ENCODE measurements at places on chromosomes 16 and 17.

DNA sequence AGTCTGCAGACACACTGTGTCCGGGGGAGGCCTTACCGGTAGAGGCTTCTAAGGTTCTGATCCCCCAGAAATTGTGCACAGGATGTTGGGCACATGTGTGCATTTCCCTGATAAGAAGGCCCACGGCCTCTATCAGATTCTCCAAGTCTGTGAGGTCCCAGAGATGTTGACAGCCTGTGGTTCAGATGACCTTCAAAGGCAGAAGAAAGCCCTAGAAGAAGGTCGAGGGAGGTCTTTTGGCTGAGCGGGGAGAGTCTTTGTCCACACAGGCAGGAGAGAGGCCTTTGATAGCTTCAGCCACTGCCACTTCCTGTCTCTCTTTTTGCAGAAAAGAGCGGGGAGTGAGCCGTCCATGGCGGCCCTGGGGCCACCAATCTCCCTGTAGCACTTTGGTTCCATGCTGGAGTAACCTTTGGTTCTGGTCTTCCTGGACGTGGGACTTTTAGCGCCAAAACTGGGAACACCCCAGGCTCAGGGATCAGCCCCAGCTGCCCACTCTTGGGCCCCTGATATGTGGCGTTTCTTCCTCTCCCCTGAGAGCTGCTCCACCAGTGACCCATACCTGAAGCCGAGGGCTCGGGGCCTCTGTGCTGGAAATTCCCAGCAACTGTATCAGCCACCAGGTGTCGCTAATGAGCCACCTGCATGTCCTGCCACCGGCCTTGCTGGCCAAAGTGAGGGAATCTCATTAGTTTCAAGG is 28.1 kb upstream of the LGALS9 start:
- no peaks in the 10 kb centered on the region for H3K27me3 ChIP-seq
- H3K36me3 ChIP-seq = peaks cover 21% of the 10 kb centered on the region
- H3K4me3 ChIP-seq = no peak overlapping the region
- H3K4me1 ChIP-seq = peaks cover 10% of the 10 kb centered on the region
- DNase-seq = no peak

DNA sequence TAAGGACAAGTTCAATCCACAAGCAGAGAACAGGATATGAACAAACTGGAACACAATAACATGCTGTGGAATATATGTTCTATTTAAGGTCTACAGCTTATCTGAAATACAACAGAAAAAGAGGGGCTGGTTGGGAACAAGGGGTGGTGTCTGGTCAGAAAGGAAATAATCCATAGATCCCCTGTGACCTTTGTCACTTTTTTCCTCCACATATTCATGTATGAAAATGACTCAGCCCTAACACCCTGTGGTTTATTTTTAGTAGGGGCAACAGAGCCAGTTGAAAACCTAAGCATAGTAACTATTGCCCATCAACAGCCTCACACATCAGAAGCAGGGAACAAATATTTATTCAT is 12.3 kb upstream of the SPAG9 start:
- H3K4me1 ChIP-seq = peaks cover 12% of the 10 kb centered on the region
- DNase-seq = no peak
- H3K27ac ChIP-seq = peak overlapping the region; percentile 37
- H3K36me3 ChIP-seq = no peaks in the 10 kb centered on the region
- H3K27me3 ChIP-seq = no peaks in the 10 kb centered on the region
- no peak overlapping the region for H3K4me3 ChIP-seq

- H3K36me3 ChIP-seq = no peaks in the 10 kb centered on the region
- H3K4me3 ChIP-seq = no peak within 1 kb of the TSS
- peaks cover 42% of the 10 kb centered on the region for H3K27me3 ChIP-seq
- no peak for DNase-seq
- H3K27ac ChIP-seq = no peak within 1 kb of the TSS
- H3K4me1 ChIP-seq = no peaks in the 10 kb centered on the region
Observed at GRCh38 chr17:36089888-36090836, at the start of gene CCL3. Gene CCL3, minus strand, starts transcription at chr17:36090143. Its CDS starts 85 bp downstream, at chr17:36090058.

GRCh38 chr17:30379903-30380381 is 1.2 kb downstream of the CPD start:
- peak overlapping the region; percentile 9 for H3K27ac ChIP-seq
- peaks cover 2% of the 10 kb centered on the region for H3K36me3 ChIP-seq
- H3K27me3 ChIP-seq = no peaks in the 10 kb centered on the region
- H3K4me3 ChIP-seq = peak overlapping the region; percentile 82

GRCh38 chr17:354651-355556 is 2.3 kb upstream of the RPH3AL start:
- no peaks in the 10 kb centered on the region for H3K36me3 ChIP-seq
- no peak overlapping the region for H3K27ac ChIP-seq
- H3K4me3 ChIP-seq = no peak overlapping the region
- peaks cover 46% of the 10 kb centered on the region for H3K4me1 ChIP-seq
- H3K27me3 ChIP-seq = no peaks in the 10 kb centered on the region

DNA sequence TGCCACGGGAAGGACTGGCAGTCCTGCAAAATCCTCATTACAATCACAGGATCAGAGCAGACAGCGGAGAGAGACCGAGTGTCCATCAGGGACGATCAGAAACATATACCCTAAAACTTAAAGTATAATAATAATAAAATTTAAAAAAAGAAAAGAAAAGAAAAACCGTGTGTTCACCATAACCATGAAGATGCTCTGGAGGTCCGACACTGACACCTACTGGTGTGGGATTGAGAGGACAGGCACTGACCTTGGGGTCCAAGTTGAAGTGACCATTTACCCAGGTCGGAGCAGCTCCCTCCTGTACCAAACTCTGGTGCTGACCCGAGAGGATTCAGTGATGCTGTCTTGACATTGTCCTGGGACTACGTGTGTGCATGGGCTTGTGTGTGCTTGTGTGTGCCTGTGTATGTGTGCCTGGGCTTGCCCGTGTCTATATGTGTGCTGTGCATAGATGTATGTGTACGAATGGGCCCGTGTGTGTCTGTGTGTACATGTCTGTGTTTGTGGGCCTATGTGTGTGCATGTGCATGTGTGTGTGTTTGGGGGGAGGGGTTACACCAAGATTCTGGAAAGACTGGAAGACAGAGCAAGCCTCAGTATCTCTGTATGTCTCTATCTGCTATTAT is 10.0 kb upstream of the CD300LD start:
- no peak for DNase-seq
- H3K4me3 ChIP-seq = no peak overlapping the region
- H3K27me3 ChIP-seq = peaks cover 40% of the 10 kb centered on the region
- peaks cover 17% of the 10 kb centered on the region for H3K4me1 ChIP-seq

DNA sequence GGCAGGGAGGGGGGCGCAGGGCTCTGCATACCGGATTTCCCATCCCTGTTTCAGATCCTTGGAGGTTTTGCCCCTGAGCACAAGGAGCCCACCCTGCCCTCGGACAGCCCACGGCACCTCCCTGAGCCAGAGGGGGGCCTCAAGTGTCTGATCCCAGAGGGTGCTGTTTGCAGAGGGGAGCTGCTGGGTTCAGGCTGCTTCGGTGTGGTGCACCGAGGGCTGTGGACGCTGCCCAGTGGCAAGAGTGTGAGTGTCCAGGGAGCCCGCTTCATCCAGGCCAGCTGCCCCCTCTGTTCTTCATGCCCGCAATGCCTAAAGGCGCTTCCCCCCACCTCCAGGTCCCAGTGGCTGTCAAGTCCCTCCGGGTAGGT is 2.5 kb downstream of the TNK1 start:
- peaks cover 4% of the 10 kb centered on the region for H3K36me3 ChIP-seq
- no peak overlapping the region for H3K27ac ChIP-seq
- H3K27me3 ChIP-seq = peaks cover 30% of the 10 kb centered on the region
- peaks cover 17% of the 10 kb centered on the region for H3K4me1 ChIP-seq
- no peak for DNase-seq

- peaks cover 22% of the 10 kb centered on the region for H3K4me1 ChIP-seq
- no peaks in the 10 kb centered on the region for H3K27me3 ChIP-seq
- no peak overlapping the region for H3K4me3 ChIP-seq
- H3K36me3 ChIP-seq = peaks cover 28% of the 10 kb centered on the region
- DNase-seq = no peak
Observed at GRCh38 chr16:50765861-50766260, 24.0 kb downstream of the CYLD start.

GRCh38 chr17:11589716-11590115 is 8.6 kb upstream of the DNAH9 start:
- no peaks in the 10 kb centered on the region for H3K27me3 ChIP-seq
- no peak for DNase-seq
- no peaks in the 10 kb centered on the region for H3K4me1 ChIP-seq
- H3K4me3 ChIP-seq = no peak overlapping the region

DNA sequence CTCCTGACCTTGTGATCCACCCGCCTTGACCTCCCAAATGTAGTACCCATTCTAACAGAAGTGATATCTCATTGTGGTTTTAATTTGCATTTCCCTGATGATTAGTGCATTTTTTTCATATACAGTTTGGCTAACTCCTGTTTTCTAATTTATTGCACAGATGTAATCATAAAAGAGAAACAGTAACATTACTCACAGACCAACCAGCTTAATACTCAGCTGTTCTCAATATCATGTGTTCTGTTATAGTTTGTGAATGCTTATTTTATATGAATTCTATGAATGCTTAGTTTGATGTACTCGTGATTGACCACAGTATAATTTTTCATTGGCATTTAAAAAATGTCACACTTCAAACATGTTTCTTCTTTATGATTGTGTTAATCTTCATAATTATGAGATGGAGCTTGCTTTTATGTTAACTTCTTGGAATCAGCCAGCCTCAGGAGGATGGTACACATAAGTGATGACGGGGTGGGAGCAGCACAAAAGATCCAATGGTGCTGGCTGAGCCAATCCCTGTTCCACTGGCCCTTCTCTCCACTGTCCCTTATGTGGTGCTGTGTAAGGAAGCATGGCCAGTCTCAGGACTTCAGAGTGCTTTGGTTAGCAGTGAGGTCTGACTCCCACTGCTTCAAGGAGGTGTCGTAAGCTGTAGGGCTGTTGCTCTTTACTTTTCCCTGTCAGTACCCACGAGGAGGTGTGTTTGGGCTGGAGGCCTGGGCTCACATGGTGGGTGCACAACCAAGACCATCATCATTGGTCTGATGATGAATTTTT is 191.0 kb downstream of the SPECC1 start:
- H3K27ac ChIP-seq = peak overlapping the region; percentile 85
- peaks cover 62% of the 10 kb centered on the region for H3K4me1 ChIP-seq
- no peak overlapping the region for H3K4me3 ChIP-seq

- H3K4me1 ChIP-seq = peaks cover 34% of the 10 kb centered on the region
- H3K27ac ChIP-seq = no peak overlapping the region
- H3K4me3 ChIP-seq = no peak overlapping the region
- DNase-seq = peak; percentile 40
Observed at GRCh38 chr16:67027046-67027445, 1.9 kb upstream of the CBFB start.

- no peak overlapping the region for H3K27ac ChIP-seq
- peaks cover 1% of the 10 kb centered on the region for H3K36me3 ChIP-seq
- H3K27me3 ChIP-seq = peaks cover 9% of the 10 kb centered on the region
Observed at GRCh38 chr17:68182940-68183551, 64.8 kb upstream of the AMZ2 start.

GRCh38 chr17:82235775-82236141 is 6.9 kb downstream of the SLC16A3 start:
- no peak overlapping the region for H3K27ac ChIP-seq
- no peak for DNase-seq
- H3K4me1 ChIP-seq = peaks cover 58% of the 10 kb centered on the region
- H3K27me3 ChIP-seq = no peaks in the 10 kb centered on the region
- no peak overlapping the region for H3K4me3 ChIP-seq
- peaks cover 2% of the 10 kb centered on the region for H3K36me3 ChIP-seq

DNA sequence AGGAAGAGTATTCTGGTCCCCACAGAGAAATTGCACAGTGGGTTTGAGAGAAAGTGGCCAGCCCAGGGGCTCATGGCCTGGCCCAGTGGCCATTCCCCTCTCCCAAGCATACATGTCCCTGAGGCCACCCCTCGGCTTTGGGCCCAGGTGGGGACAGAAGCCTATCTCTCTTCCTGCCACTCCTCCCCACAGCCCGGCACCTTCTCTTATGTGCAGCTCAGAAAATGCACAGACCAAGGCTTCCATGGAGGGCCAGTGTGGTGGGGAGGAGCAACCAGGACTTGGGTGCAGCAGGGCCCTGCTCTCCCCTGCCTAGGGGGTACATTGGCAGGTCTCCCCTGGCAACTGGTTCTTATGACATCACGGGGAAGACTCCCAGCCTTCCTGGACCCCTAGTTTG is at the start of gene C16orf90:
Gene C16orf90, minus strand, starts transcription at position 314 of the 400 bp plus-strand sequence. Its CDS starts 68 bp downstream, at position 246.
- H3K27ac ChIP-seq = no peak within 1 kb of the TSS
- DNase-seq = peak; percentile 65
- H3K4me1 ChIP-seq = no peaks in the 10 kb centered on the region
- H3K36me3 ChIP-seq = no peaks in the 10 kb centered on the region
- H3K4me3 ChIP-seq = no peak within 1 kb of the TSS

DNA sequence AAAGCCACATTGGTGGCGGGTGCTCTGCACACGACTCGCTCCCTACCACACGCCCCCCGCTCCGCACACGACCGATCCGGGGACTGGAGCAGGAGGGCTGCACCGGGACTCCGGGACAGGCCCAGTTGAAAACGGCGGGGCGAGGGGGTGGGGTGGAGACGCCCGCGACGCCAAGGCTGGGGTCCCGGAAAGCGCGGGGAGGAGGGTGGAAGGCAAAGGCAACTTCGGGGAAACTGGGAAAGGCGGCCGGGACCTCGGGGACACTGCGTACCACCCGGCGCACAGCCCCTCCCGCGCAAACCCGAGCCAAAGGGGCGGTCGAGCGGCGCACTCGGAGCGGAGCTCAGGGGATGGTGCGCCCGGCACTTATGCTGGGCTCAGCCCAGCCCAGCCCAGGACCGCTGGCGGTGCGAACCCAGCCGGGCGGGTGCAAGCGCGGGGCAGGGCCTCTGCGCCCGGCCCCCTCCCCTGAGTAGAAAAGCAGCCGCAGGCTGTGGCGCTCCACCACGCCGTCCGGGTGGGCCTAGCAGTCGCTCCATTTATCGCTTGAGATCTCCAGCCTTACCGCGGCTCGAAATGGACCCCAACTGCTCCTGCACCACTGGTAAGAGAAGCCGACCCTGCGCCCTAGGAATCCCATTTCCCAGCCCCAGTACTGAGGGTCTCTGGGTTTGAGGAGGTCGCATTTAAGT is at the start of gene MT1M:
Gene MT1M, plus strand, starts transcription at position 504 of the 692 bp plus-strand sequence. Its CDS starts 73 bp downstream, at position 577.
- H3K27ac ChIP-seq = no peak within 1 kb of the TSS
- no peaks in the 10 kb centered on the region for H3K36me3 ChIP-seq

- H3K4me1 ChIP-seq = peaks cover 87% of the 10 kb centered on the region
- peak overlapping the region; percentile 37 for H3K4me3 ChIP-seq
- no peak for DNase-seq
- H3K27me3 ChIP-seq = no peaks in the 10 kb centered on the region
Observed at GRCh38 chr16:24988593-24989338, 26.4 kb downstream of the ARHGAP17 start.

DNA sequence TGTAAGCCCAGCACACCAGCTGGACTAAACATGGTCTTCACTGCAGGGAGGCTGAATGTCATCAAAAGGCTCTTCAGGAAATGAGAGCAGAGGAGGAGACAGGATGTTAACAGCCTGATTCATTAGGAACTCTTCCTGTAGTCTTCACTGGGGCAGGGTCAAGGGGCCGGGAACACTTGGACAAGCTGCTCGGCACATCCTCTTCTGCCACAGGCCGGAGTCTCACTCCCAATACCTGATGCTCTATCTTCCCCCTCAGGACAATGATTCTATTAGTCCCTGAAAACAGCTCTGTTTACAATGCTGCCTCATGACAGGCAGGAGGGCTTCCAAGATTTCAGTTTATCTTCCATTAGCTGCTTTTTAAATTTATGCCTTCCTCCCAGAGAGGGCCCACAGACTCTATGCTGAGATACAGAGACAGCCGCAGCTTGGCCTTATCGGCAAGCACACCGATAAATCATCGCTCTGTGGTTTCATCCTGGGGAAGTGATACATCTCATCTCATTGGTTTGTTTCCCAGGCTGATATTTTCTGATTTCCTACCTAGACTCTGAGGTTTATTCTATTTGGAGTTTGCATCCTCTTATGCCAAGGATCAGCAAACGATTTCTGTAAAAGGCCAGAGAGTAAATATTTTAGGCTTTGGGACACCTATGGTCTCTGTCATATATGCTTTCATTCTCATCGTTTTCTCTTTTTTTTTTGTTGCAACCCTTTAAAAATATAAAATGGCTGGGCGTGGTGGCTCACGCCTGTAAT is 214.0 kb upstream of the ASIC2 start:
- H3K27me3 ChIP-seq = peaks cover 5% of the 10 kb centered on the region
- H3K4me3 ChIP-seq = no peak overlapping the region
- DNase-seq = no peak
- H3K4me1 ChIP-seq = no peaks in the 10 kb centered on the region

All from chondrocyte (in vitro differentiated cells).